ENCODE measurements at places on chromosomes 1 and 21. TPM values are rescaled to one million over a fixed set of nuclear protein-coding genes. Genes with fewer than 3 reads are reported as not detected.

GRCh38 chr1:44408212-44408582, 3.1 kb downstream of the RNF220 start:
- DNase-seq: no peak

GRCh38 chr1:47537268-47537667, 99.4 kb downstream of the FOXD2 start:
- DNase-seq: no peak

GRCh38 chr1:25435397-25436108, 4.9 kb downstream of the MACO1 start:
- DNase-seq: no peak

GRCh38 chr1:159068886-159069285, 7.7 kb downstream of the AIM2 start:
- DNase-seq: no peak

DNA sequence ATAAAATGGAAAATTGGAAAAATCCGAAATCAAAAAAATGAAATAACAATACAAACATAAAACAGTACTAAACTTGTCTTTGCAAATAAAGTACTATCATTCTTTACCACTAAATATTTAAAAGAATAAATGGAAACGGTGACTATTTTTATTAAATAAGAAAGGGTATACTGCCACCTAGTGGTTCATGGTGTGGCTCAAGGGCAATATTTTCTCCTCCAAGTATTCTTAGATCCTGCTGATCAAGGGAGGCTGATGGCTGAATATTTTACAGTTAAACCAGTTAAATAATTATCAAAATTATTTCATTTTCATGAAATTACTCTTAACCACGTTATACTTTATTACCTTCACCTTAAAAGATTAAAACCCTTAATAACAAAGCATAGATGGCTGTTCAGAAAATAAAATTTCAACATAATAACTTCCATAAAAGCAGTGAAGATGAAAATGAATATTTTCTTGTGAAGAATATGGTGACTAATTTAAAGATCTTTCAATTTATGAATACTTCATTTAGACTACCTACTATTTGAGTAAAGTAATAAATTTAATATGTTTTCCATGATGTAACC, 1793.9 kb downstream of the NCAM2 start:
- no peak for DNase-seq

GRCh38 chr1:226353698-226354525, 44.9 kb upstream of the LIN9 start:
- DNase-seq: no peak

- no peak for DNase-seq
Observed at GRCh38 chr1:152626744-152627143, 3.8 kb upstream of the LCE3A start.

DNA sequence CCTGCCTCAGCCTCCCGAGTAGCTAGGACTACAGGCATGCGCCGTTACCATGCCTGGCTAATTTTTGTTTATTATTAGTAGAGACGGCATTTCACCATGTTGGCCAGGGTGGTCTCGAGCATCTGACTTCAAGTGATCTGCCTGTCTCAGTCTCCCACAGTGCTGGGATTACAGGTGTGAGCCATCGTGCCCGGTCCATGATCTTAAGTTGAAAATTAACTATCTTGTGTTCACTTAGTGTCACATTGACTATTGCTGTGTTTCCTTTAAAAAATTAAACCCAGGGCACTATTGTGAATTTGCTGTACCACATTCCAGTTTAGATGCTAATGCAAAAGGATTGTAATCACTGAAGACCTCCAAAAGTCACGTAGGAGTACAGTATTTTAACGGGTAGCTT, 14.1 kb downstream of the CMPK1 start:
- no peak for DNase-seq

DNA sequence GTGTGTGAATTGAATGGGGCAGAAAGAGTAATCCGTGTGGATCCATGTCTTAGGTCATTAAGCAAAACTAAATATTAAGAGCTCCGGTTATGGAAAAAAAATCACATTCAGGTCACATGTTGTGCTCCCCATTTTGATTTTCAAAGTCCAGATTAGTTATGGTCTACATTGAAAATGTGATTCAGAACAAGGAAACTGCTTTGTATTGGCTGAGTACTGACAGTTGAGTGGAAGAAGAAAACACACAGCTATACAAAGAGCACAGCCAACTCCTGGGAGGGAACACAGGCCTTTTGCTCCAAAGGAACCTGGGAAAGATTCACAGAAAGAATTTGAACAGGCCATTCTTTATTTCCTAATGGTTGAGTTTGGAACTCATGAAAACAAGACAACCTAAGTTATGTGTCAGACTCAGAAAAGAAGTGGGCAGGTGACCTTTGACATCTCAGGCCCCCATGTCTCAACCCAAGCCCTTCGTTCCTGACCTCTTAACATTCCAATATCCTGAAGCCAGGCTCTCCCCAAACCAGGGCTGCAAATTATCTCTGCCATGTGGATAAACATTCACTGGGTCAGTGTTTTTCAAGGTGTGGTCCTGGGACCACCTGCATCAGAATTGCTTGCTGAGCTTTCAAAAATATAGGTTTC, 159.3 kb upstream of the LMO4 start:
- no peak for DNase-seq

DNA sequence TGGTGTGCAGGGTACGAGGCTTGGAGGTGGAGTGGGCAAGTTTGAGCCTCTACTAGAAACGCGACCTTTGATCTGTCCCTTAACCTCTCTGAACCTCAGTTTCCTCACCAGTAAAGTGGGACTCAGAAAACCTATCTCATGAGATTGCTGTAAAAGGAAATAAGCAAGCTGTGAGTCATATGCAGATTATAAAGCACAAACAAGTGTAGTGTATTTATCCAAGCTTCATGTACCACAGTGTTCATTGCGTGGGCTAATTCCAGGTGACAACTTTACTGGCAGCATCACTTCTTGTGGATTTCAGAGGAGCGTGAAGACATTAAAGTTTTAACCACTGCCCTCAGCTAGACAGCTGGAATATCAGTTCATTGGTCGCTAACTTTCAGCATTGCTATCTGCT, 44.4 kb downstream of the ZNF697 start:
- no peak for DNase-seq

LRRC38 gene
- total RNA-seq: 2.5 TPM

IFT25 gene
- 19.4 TPM for total RNA-seq

All from vagina (tissue), 2 donors.